ENCODE measurements at places on chromosomes 3 and 15. TPM values are rescaled to one million over a fixed set of nuclear protein-coding genes. Genes with fewer than 3 reads are reported as not detected.

- peak; percentile 64 for DNase-seq
These were observed at the start of gene TNFSF10 for GRCh38 chr3:172522871-172523818. TNFSF10 (minus strand) TSS chr3:172523430; CDS start chr3:172523384, 46 bp downstream.

The RASGRP1 gene
- 0.12 TPM for total RNA-seq

GRCh38 chr3:142888481-142889211, at the start of gene PCOLCE2:
PCOLCE2 (minus strand) TSS chr3:142889083; CDS start chr3:142888896, 187 bp downstream.
- peak; percentile 16 for DNase-seq

The CORO2B gene
- 5.9 TPM for total RNA-seq

- DNase-seq, result no peak
These were observed 8.7 kb downstream of the PXK start for GRCh38 chr3:58341376-58341775.
